ENCODE measurements at places on chromosomes 2 and 18.

DNA sequence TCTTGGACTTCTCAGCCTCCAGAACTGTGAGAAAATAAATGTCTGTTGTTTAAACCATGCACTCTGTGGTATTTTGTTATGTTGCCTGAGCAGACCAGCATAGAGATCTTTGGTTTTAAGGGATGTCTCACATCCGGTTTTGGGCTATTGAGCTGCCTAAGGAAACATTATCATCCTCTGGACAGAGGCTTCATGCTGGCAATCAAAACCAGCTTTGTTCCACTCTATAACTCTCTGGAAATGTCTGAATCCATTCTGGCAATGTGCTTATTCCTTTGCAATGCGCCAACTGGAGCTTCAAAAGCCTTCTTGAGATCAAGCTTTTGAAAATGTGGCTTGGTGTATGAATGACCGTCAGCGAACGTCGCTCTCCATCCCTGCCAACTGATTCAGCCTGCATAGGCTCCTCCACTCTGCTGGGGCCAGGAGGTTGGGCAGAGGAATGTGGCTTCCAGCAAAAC is 183.6 kb upstream of the MGAT5 start:
- DNase-seq = no peak

DNA sequence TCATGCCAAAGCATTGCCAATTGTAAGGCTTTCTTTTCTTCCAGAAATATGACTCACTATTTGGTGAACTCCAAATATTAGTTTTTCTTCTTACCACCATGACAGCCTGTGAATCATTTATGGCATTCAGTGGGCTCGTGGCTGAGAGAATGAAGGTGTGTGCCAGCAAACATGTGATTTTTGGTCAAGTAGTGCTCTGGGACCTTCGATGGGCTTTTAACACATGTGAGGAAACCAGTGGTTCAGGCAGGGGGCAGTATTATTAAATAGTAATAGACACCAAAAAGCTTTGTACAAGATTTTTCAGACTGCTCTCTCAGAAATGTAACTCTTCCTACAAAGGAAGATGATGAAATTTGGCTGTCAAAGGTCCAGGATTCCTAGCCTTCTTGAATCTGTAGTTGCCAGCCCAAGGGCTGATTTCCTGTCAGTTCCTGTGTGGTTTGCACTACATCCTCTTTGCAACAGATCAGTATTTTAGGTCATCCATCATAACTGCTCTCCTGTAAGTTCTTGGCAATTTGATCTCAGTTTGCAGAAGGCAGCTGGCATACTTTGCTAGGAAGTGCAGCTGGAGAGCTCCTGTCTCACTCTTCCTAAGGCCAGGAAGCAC is 64.3 kb downstream of the BABAM2 start:
- no peak for DNase-seq

GRCh38 chr2:44931198-44931780 is 10.2 kb upstream of the SIX3 start:
- no peak for DNase-seq

GRCh38 chr2:28610583-28611201 is 114.8 kb downstream of the PLB1 start:
- no peak for DNase-seq

DNA sequence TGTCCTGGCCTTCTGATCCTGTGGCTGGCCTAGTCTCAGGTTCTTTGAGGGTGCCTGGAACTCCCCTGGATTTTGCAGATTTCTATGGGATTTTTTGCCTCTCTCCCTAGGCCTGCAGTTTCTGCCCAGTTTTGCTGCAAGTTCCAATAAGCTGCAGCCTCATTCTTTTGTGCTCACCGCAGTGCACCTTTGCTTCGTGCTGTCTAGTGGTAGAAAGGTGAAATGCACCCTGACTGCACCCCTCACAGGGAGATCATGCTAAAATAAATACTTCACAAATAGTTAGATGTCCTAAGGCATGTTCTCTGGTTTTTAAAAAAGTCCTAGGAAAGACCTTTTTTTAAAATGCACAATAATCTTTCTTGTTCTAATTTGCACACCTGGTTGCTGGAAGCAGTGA is 72.5 kb downstream of the GNAL start:
- no peak for DNase-seq

DNA sequence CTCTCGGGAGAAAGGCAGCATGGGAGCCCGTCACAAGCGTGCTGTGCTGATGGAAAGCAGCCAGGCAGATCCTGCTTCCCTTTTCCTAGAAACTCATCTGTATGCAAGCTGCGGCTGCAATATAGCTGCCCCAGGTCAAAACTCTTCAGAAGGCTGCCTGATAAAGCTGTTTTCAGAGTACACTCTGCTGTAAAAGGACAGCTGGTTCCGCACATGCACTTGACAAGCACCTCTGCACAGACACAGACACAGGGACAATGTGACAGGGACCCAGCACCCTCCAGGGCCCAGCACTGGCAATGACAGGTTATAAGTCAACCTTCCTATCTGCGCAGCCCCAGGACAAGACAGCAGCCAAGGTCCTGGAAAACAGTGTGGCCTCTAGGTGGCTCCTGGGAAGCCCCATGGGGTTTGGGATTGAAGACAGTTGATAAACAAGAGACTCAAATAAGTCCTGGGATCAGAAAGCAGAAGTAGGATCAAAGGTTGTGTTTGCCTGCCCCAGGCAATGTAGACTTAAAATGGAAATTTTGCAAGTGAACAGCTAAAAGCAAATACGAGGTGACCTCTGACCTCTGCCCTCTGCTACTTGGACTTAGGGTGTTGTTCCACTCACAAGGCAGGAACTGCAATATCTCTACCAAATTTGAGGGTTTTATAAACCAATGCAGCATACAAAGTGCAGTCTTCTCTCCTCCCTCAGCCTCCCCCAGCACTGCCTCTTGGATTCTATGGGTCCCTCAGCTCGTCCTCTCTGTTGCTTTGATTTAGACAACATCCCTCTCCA is 16.9 kb downstream of the SLC66A2 start:
- no peak for DNase-seq

DNA sequence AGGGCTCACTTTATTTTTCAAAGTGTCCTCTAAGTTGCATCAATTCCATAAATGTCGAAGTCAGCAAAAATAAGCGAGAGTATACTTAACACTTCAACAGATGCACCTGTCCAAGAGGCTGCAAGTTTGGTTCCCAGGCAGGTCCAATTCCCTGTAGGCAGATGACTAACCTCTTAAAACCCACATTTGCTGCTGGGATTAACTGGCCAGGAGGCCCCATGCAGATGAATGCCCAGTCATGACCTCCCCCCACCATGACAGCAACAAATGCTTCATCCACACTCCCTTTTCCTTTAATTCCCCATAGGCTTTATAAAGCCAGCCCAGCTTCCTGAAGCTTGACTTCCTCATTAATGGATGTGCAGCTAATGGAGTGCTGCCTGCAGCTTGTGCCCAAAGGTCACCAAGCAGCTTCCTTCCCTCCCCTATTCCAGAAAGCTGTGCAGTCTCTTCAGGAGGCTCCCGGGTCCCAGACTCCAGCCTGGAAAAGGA is 35.7 kb downstream of the REEP1 start:
- no peak for DNase-seq

DNA sequence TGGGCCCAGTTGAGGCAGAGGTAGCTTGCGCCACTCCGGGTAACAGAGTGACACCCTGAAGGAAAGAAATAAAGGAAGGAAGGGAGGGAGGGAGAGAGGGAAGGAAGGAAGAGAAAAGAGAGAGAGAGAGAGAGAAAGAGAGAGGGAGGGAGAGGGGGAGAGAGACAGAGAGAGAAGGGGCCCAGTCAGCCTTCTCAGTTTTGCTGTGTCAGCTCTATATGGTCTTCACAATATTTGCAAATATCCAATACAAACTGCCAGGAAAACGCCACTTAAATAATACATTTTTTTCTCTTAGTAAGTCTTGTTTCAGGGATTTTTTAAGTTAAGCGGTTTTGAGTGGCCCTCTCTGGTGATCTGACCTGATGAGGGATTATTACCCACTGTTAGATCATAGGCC is 5.6 kb upstream of the CHMP1B start:
- DNase-seq = no peak

DNA sequence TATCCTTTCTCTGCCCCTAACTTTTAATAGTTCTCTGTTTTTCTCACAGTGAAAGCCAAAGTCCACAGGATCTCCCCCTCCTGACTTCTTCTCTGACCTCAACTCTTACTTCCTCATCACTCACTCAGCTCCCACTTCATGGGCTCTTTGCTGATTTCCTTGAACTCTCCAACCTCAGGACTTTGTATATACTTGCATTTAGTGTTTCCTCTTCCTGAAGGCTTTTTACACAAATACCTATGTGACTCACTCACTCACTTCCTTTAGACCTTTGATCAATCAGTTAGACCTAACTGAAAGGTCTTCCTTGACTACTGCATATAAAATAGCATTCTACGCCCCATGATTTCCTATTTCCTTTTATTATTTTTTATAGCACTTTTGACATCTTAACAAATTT is 233.1 kb upstream of the MEX3C start:
- DNase-seq = no peak

GRCh38 chr2:199460101-199460671 is 2.4 kb upstream of the SATB2 start:
- no peak for DNase-seq

- DNase-seq = no peak
These were observed 14.0 kb upstream of the PDCL3 start for GRCh38 chr2:100548771-100549170.

- DNase-seq = no peak
These were observed 29.6 kb downstream of the ARHGAP25 start for GRCh38 chr2:68764041-68764805.

DNA sequence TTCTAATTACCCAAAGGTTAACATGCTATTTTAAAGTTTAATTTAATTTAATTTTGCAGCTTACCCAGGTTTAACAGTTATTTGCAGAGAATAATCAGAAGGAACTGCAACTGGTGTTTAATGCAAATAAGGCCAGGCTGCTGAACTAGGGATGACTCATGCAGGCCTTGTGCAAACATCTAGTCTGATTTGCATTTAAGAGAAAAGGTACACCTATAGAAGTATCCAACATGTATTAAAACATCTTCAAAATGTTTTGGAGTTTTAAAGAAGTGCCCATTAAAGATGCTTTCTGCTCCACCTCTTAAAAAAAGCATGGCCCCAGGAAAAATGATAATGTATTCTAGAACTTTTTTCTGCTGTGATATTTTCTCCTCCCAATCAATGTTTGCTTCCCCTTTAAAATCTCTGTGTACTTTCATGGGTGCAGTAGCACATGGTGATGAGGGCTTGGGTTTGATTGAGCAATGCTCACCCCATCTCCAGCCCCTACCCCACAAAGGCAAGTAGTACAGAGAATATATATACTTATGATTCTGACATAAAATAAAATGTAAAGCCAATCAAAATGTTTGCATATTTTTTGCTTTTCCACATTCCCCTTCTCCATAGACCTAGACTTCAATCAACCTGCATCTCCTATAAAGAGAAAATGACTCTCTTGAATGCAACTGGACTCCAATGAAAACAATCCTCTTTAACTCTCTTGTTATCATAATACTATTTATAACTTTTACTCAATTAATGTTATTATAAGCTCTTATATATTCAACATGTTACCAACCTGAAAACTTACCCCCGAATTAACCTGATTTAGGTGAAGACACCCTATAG is 54.1 kb downstream of the ATP8B1 start:
- no peak for DNase-seq

DNA sequence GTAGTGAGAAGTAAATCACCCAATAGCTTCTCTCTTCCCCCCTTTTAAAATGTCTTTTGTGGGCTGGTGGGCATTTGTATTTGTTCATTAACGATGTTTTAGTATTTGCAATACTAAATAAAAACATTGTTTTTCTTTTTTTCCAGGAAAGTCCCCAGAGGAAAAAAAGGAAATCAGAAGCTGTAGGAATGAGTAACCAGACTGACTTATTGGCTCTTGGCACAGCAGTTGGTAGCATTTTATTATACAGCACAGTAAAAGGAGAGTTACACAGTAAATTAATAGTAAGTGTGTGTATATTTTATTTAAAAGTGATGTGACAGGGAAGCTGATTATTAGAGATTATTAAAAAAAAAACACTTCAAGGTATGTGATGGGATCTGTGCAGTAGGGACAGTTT is 7.4 kb downstream of the WDR43 start:
- no peak for DNase-seq

- DNase-seq = no peak
These were observed 733.3 kb downstream of the SUCLG1 start for GRCh38 chr2:83725735-83726134.

- DNase-seq = no peak
These were observed 48.0 kb upstream of the TGIF1 start for GRCh38 chr18:3401669-3402620.

- DNase-seq = peak; percentile 44
These were observed 12.0 kb downstream of the ONECUT2 start for GRCh38 chr18:57447154-57447621.

DNA sequence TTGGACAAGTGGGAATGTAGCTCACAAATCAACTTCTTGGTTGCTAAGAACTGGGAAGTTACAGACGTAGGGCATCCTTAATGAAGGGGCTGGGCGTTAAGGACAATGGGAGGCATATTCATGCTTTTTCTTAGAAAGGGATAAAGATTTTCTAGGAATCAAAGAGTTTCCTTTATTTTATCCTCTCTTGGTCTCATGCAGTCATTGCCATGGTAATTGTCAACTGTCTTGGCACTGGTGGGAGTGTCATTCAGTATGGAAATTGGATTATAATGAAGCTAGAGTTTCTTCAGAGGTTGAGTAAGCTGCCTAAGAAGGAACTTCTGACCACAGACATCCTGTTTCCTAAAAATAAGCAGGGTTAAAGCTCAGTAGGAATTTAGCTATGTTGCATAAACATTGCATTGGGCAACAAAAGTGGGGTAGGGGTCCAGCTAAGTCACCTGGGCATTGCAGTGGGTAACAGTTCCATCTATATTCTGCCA is 114.0 kb downstream of the LYPD6B start:
- no peak for DNase-seq

- peak; percentile 19 for DNase-seq
These were observed 45.4 kb upstream of the ASB18 start for GRCh38 chr2:236309669-236310029.

DNA sequence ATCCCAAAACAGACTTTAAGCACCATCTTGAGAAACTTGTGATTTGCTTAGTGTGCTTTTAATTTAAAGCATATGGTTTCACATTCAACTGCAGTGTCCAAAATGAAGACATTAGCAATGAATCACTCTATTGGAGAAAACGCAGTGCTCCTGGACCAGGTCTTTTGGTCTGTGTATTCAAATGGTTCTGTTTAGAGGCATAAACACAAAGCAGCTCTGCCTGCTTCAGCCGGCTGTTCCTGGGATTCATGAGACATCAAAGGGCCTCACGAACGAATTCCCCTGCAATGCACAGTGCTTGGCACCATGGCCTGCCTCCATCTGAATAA is 117.1 kb upstream of the SP5 start:
- no peak for DNase-seq

DNA sequence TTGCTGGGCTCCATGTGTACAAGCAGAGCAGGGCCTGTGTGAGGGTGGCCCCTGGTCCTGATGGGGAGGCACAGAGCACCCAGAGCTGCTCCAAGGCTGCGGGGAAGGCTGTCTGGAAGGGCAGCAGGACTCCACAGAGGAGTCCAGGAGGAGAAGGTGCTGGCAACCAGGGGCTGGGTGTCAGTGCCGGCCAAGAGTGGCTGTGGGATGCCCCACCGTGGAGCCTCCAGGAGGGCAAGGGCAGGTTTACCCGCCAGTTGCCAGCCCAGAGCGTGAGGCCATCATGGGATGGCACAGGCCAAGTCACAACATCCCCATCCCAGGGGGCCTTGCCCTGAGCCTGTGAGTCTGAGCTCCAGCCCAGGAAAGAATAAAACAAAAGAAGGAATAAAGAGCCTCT is 241.8 kb downstream of the NAPG start:
- DNase-seq = no peak

Data from erythroblast (primary cell).